ENCODE measurements at places on chromosomes 11 and 22.

- DNase-seq, result no peak
Measured at GRCh38 chr11:78069465-78069864, 5.8 kb downstream of the THRSP start.

DNA sequence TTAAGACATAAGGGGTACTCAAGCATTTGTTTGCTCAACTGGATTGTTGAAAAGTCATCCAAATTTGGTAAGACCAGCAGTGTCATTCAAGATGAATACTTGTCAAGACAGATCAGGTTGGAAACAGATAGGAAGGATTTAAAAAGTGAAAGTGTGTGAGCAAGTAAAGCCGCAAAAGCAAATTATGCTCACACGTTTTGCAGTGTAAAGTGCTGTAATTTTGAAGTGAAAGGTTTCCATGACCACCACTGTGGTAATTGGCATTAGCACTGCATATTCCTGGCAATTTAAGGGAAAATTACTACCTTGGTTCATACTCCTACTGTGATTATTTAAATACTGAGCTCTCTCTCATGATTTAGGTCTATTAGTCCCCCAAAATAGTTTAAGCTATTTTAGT, 704.1 kb upstream of the CCDC179 start:
- no peak for DNase-seq

GRCh38 chr11:64152841-64153691, 12.8 kb downstream of the MACROD1 start:
- DNase-seq, result no peak

- DNase-seq, result no peak
Measured at GRCh38 chr11:113874581-113875233, 665 bp downstream of the USP28 start.

- no peak for DNase-seq
Measured at GRCh38 chr22:42528591-42529307, 9.2 kb upstream of the RRP7A start.

DNA sequence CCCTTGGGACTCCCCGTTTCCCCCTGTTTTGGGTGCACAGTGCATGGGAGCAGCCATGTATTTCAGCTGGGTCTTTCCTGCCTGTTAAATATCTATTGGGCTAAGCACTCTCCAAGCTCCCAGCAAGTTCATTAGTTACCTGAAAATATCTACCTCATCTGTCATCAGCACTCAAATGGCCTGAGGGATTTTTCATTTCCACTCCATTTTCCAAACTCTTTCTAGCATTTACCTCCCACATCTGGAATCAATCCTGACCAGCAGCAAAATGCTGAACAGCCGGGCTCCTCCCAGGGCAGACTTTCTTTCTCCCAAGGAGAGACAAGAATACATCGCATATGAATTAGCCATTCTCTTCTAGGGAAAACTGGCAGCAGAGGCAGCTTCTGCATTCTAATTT, 273.5 kb upstream of the MPPED2 start:
- DNase-seq, result no peak

DNA sequence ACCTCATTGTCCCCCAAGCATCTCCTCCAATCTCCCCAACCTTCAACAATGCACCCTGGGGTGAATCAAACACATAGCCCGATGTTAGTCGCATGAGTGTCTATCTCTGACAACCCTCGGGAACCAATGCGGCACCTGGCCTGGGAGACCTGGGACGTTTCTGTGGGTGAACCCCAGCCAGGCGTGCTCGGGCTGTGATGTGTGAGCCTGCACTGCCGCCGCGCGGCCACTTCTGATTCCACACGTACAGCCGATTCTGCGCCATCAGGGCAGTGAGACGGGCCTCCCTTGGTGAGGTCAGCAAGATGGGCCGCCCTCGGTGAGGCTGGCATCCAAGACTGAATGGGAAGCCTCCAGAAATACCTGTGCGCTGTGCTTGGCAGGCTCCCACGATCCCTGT, 5.2 kb upstream of the H19 start:
- DNase-seq, result no peak

DNA sequence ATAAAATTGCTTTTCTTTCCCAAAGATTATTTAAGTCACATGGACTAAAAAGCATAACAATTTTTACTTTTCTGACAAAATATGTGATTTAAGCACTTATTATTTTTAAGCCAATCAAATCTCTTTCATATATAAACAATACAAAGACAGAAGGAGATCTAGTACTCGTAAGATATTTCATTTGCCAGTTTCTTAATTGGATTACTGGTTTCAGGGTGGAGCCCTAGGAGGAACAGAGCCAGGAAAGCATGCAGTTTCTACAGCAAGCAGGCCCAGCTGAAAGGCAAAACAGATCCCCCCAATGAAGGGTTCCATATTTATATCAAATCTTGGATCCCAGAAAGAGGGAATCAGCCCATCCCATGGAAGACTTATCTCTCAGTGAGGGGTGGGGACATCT, 177.0 kb downstream of the KIF18A start:
- no peak for DNase-seq

GRCh38 chr11:2084721-2085120, 54.5 kb downstream of the IGF2 start:
- no peak for DNase-seq

DNA sequence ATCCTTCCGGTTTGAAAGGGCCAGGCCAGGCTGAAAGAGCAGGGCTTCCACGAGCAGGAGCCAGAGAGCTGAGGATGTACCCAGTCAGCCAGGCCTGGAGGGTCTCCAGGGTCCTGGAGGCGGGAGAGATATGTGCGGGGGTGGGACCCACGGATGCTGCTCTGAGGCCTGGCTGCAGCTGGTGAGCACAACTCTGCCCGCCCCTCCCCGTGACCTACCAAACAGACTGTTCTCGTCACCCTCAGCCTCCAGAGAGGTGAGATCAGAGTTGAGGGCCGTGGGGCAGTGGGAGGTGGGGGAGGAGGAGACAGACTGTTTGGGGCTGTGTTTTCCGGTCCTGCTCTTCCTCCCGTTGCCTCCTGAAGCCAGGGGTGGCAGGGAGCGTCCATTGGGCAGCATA, 42.2 kb downstream of the TRIOBP start:
- no peak for DNase-seq

DNA sequence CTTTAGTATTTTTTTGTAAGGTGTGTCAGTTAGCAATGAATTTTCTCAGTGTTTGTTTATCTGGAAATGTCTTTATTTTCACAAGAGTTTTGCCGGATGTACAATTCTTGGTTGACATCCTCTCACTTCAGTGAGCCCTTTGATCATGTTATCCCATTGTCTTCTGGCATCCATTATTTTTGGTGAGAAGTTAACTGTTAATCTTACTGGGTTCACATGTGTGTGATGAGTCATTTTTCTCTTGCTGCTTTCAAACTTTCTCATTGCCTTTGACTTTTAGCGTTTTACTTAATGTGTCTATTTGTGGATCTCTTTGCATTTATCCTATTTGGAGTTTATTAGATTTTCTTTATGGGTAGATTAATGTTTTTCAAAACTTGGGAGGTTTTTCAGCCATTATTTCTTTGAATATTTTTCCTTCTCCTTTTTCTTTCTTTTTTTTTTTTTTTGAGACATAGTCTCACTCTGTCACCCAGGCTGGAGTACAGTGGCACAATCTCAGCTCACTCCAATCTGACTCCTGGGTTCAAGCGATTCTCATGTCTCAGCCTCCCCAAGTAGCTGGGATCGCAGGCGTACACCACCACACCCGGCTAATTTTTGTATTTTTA, 100.5 kb upstream of the RRM1 start:
- DNase-seq, result no peak

GRCh38 chr11:70861559-70861958, 390.8 kb downstream of the SHANK2 start:
- DNase-seq, result no peak

GRCh38 chr11:85540635-85541205, 86.4 kb downstream of the DLG2 start:
- no peak for DNase-seq

- DNase-seq, result no peak
Measured at GRCh38 chr11:132496341-132496740, 1036.0 kb downstream of the OPCML start.
